ENCODE measurements at places on chromosomes 3 and 15.

GRCh38 chr15:42707873-42708544, 28.9 kb downstream of the CDAN1 start:
- DNase-seq, result no peak

DNA sequence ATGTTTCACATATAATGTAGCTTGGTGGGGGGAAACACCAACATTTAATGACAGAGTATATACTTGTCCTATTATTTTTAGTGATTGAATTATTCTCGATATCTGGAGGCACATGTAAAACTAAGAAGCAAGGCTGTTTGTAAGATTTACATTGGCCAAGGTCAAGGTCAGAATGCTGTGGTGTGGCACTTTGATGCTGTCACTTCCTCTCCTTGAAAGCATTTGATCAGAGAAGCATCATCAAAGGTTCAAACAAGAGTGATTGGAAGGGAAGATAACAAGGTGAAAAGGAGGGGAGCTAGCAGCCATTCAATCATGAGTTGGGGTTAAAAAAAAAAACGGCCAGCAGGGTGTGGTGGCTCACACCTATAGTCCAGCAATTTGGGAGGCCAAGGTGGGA, 26.4 kb downstream of the RTF1 start:
- no peak for DNase-seq

DNA sequence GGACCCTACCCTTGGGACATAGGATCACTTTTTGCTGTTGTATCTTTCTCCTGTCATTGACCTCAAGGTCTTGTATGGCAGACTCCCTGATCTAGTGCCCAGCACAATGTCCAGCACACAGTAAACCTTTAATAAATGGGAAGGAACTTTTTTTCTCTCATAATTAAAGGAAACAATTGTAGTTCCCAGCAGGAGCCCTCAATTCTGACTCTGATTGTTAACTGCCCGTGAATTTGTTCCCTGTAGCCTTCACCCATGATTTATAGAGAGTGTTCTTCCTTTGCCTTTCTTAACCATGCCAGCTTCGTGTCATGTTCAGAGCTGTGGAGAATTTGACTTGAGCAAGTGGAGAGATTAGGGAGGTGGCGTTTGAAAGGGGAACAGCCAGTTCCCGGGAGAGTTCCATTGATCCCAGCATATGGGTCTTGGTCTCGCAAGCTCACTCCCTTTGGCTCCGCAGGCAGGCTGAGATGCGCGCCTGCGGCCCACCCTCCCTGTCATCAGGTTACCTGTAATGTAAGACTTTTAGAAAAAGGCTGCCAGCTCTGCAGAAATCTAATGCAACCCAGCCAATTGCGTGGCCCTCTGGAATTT, 182.6 kb downstream of the TP63 start:
- no peak for DNase-seq

GRCh38 chr3:168422843-168423242, 327.1 kb upstream of the GOLIM4 start:
- DNase-seq, result no peak

DNA sequence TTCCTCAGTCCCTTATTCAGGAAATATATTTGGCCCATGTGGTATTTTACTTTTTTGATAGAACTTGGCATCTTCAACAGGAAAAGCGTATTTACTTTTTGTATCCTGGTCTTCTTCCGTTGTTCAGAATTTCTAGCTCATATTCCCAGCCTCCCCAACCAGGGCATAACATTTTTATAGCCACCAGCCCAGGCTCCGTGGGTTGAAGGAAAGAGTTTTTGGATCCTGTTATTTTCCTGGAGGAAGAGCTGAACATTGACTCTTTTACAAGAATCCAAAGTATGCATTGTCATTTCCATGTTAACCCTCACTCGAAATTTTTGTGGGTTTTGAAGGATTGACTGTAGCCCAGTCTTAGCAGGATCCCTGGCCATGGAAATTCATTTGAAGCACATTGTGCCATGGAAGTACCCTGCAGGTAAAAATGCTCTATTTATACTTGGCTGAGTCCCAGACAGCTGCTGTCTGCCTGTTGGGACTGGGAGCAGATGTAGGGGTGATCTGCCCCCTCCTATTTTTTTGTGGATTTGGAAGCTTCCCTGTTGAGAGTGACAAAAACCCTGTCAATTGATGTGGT, 98.8 kb downstream of the AKAP13 start:
- no peak for DNase-seq

DNA sequence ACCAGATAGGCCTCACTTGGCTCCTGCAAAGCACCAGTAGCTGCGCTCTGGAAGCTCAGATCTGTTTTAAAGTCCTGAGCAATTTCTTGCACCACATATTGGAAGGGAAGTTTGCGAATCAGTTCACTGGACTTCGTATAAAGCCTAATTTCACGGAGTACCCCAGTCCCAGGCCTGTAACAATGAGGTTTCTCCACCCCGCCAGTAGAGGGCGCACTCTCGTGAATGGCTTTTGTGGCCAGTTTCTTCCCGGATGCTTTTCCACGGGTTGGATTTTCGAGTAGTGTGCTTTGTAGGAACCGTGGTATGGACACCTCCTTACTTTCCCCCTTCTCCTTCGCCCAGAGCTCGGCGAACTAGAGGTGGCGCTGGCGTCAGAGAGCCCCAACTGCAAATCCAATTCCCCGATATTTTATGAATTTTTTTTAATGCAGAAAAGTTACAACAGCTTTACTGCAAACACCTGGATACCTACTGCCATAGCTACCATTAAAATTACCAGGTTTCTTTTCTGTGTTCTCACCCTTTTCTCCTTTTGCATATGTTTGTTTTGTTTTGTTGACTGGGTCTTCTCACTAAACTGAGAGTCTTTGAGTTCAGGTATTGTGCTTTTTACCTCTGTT, 13.3 kb downstream of the RARB start:
- DNase-seq, result peak; percentile 55

DNA sequence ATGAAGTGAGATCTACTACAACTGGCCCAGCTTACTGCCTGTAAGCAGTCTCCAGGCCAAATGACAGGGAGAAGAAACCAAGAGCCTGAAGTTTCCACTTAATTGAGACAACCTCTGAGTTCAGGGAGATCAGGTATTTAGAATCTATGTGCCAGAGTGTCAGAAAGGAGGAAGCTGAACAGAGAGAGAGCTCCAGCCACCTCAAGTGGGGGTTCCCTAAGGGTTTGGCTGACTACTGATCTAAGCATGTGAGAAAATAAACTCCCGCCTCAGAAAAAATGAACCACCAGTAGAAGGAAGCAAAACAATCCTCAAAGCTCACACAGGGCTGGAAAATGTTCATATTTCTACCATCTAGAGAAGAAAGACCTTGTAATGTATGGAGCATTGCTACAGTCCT, 25.0 kb downstream of the ADAM10 start:
- DNase-seq, result no peak
